ENCODE measurements at places on chromosomes 4 and X.
A peak's percentile ranks its signal among the peaks of the same experiment; 100 is the strongest.

- DNase-seq = no peak
These were observed 841 bp downstream of the HTRA3 start for GRCh38 chr4:8270418-8270771.

GRCh38 chrX:42269186-42269585 lies 345.8 kb upstream of the CASK start:
- no peak for DNase-seq

- no peak for DNase-seq
These were observed 36.9 kb downstream of the MORC4 start for GRCh38 chrX:106963111-106963510.

DNA sequence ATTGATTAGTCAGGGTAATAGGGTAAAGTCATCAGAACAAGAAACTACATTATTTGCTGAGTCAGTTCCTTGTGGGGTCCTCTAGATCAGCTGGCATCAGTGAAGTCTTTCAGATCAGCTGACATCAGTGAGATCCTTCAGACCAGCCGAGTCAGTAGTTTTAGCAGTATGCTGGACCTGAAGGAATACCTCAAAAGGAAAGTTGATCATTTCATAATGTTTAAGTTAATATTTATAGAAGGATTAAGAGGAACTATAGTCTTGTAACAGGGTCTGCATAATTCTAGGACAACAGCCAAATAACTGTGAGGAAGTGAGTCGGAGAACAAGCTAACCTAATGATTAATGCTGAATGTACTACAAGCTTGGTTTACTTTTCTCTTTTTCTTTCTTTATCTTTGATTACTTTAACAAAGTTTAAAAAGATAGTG lies 958 bp upstream of the UGT2B7 start:
- no peak for DNase-seq

DNA sequence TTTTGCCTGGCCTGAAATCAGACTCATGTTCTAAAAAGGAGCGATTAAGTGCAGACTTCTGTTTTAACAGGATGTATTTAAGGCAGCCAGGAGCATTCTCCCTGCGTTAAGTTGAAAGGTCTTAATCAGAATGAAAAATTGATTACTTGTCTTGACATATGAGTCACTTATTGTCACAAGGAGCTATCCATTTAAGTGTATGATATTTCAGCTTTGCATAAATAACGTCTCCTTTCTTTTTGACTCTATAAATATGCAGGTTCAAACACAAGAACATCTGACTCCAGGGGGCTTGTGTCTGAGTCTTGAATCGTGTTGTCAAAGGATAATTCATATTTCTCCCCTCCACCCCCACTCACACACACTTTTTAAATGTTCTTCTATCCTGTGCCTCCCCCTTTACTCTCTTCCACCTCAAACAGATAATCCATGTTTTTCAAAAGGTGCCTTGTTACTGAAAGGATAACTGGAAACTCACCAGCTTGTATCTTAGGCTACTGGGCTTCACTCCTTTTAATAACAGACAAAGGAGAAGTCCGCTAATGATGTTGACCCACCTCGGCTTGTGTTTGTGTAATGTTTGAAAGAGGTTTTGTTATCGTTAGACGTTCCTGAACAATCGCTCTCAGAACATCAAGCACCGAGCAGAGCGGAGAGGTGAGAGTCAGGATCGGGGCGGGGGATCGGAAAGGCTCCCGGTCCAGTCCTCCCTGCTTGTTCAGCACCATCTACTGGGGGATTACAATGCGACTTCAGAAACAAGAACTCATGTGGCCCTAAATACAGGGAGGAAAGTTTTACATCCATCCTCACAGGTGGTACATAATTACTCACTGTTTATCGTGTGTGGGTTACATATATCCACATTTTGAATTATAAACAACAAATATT lies 107.5 kb upstream of the RPL34 start:
- DNase-seq = peak; percentile 64

- no peak for DNase-seq
These were observed 16.0 kb downstream of the SCLT1 start for GRCh38 chr4:129077326-129077725.

DNA sequence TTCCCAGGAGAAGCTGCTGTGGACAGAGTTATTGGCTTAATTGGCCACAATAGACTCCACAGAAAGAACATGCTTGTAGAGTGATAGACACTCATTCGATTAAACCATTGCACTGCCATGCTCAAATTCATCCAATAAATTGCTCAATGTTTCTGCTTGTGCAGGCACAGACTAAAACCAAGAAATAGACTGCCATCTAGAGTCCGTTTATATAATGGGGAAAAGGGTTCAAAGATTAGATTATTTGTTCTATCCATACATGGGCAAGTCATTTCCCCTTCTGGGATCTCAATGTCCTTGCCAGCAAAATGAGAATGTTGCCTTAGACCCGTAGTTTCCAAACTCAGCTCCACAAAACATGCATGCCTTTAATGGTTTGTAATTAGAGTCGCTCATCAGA lies 8.7 kb downstream of the SMIM10 start:
- no peak for DNase-seq

DNA sequence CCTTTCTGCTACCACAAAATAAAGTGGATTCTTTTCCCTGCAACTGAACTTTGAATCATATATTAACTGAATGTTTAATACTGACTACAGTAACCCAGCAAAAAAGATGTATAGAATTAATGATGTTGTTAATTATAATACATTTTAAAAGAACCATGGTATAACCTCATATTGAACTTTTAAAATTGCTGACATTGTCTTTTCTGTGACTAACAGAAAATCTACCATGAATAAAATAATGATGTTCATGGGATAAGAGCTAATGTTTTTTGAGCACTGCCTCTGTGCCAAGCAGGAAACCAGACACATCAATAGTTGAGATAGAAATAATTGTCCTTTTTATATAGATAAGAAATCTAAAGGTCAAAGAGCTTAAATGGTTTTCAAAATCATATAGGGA lies 691.9 kb downstream of the PDHA2 start:
- no peak for DNase-seq

- no peak for DNase-seq
These were observed 60.6 kb upstream of the TTC29 start for GRCh38 chr4:147006229-147006628.

GRCh38 chr4:138919094-138919936 lies 96.3 kb upstream of the NOCT start:
- peak; percentile 77 for DNase-seq

- no peak for DNase-seq
These were observed 1654.2 kb downstream of the PCDH19 start for GRCh38 chrX:98755912-98756311.

DNA sequence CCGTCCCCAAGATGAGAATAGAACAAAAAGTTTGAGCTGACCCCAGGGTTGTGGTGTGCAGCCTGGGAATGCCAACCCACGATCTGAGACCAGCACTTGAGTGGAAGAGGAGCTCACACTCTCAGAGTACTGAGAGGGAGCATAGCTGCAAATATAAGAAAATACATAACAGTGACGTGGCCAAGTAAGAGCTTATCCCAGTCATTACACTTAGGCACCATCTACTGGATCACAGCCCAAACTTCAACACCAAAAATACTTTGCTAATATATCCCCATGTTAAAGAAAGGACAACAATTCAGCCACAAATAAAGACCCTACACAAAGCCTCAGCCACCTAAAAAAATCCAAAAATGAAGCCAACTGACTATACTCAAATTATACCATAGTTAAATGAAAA lies 33.3 kb upstream of the CXCL6 start:
- DNase-seq = no peak

DNA sequence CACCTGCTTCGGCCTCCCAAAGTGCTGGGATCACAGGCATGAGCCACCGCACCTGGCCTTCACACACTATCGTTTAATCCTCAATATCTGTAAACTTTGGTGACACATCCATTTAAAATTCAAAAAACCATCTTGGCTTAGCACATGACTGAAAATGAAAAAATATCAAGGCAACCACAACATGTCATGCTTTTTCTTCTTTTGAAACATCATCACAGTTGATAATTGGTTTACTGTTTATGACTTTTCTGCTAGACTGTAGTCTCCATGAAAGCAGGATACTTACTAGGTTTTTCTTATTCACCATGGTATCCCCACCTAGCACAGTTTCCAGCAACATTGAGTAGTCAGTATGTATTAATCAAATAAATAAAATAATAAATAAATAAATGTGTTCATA lies 11.0 kb downstream of the GNRHR start:
- no peak for DNase-seq
